Ecto neural progenitor cell (in vitro differentiated cells): ENCODE measurements at places on chromosomes 16 and 17.

DNA sequence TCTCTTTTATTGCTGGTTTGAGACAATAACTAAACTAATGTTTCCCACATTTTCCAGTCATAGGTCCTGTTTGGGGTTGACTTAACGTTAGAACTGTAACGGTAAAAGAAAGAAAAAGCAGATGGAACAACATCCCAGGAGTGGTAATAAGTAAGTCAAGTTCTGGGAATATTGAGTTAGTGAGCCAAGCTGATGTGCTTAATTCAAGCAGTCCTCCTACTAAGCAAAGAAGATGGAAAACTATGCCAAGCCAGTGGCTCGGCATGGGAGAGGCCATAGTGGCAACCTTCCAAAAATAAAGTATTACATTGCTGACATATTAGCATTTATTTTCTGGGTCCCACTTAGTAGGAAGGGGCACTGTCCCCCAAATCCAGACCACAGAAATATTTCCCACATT is 161.7 kb upstream of the CDH5 start:
- DNase-seq = no peak

DNA sequence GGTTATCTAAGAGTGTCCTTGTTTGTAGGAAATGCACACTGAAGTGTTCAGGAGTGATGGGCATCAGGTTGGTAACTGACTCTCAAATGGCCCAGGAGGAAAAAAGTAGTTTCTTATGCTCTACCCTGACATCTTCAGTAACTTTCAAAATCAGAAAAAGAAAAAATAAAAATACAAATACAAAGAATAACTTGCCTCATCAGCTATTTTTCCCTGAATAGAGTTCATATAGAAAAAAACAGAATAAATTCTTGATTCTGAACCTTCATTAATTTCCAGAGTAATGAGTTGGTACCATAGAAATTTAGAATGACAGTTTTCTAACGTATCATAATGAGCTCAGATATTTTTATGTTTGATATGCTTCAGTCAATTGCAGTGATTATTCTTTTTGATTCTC is 27.2 kb upstream of the HYDIN start:
- DNase-seq = no peak

DNA sequence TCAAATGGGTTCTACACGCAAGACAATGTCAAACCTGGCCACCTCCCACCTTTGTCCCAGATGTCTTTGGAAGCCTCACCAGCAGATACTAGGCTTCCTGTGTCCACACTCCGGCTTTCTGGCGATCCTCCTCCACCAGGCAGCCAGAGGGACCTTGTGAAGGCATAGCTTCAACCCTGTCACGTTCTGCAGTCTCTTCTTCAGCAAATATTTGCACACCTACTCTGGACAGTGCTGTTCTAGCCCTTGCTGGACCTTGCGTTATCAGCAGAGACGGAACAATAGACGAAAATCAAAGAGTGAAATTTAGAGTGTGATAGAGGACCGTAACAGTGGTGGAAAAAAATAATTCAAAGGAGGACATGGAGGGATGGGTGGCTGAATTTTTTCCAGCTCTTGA is 38.5 kb upstream of the KIFC3 start:
- DNase-seq = no peak

DNA sequence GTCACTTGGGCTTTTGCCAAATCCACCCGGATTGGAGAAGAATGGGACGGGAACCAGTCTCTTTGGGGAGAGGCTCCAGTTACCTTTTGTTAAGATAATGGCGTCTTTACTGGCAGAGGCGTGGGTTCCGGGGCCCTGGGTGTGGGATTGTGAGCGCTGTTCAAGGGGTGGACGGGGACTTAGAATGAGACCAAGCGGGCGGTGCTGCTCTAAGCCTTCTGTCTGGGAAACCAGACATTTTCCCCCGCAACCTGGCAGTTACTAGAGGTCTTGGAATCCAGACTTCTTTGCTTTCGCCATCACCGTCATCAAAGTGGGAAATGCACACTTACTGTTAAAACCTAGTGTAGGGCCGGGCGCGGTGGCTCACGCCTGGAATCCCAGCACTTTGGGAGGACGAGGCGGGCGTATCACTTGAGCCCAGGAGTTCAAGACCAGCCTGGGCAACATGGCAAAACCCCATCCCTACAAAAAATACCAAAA is 706 bp downstream of the TEN1 start:
- DNase-seq = no peak

DNA sequence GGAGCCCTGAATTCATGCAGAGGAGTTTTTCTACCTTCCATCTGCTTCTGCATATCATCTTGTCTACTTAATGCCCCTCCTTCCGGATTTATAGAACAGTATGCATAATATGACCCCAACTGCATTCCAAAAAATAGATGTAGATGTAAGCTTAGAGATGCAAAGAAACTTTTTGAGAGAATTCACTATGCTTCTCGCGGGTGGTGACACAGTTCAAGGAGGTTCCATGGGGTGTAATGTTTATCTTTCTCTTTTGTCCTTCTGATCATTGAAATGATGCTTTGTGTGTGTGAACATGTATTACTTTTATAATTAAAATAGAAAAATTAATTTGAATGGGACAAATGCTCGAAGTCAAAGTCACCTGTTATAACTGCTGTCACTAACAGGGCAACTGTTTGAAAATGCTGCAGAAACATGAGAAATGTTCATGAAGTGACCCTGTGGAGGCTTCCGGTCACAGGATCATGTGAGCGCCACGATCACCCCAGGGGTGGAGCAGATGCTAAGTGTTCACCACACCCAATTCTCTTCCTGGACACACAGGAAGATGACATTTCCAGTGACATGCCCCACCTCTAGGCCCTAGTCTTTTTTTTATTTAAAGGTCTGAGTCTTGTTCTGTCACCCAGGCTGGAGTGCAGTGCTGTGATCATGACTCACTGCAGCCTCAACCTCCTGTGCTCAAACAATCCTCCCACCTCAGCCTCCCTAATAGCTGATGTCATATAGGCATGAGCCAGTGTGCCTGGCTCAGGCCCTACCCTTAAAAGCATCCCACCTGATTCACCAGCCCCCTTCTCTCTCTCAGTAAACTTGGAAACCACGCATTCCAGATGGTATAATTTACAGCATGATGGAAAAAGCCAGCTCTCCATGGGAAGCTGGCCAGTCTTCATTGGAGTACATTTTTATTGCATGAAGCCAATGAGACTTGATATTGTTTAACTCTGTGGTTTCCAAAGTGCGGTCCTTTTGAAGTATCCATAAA is 21.0 kb upstream of the AGRP start:
- no peak for DNase-seq

- peak; percentile 12 for DNase-seq
These were observed 440.3 kb upstream of the MAF start for GRCh38 chr16:80040814-80041213.

- DNase-seq = no peak
These were observed 24.2 kb downstream of the MYO18A start for GRCh38 chr17:29155966-29156338.

DNA sequence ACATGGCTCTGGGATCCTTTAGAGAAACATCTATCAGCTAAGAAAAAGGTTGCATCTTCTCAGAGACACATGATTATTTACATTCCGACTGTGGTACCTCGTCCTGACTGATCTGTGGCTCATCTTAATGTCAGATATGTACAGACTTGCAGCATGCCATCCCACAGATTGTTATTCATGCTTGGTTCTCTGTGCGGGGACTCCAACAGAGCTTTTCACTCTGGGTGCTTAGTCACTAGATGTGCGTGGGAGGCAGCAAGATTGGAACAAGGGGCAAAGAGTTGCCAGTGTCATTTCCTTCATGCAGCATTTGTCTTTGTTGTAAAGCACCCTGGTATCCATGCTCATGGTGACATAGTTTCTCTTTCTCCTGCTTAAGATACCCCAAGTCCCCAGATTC is 179.1 kb upstream of the CACNG5 start:
- no peak for DNase-seq

GRCh38 chr16:57679767-57680482 is 11.8 kb downstream of the ADGRG3 start:
- DNase-seq = no peak

DNA sequence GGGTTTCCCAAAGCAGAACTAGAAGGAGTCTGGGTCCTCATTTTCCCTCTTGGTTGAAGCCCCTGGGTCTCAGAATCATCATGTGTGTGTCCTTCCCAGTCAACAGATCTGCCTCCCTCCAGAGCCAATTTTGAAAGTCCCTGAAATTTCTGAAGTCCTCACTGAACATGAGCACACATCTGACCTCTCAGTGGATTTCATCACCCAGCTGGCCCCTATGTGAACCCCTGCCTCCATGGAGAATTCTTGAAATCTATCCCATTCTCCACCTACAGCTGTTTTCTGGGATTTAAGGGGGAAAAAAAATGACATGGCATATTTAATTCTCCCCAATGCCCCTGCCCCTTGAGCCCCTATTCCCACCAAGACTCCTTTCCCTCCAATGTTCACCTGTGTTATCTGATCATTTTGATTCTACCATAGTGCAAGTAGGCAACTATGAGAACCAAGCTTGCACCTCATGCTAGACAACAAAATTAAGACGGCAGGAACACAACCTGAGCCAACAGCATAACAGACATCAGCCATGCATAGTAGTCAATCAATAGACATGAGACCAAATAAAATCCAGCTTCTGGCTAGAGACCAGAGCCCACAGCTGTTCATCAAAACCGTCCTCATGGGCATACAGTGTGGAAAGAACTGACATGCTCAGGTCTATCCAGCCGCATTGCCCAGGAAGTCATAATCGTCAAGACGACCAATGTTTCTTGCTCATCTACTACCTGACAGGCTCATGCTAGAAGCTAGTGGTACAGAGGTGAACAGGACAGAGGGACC is 14.9 kb downstream of the SOX9 start:
- DNase-seq = no peak

GRCh38 chr17:83194186-83194561 is 114.8 kb downstream of the METRNL start:
- DNase-seq = no peak

GRCh38 chr17:77592106-77592865 is 366.2 kb upstream of the TNRC6C start:
- DNase-seq = no peak

DNA sequence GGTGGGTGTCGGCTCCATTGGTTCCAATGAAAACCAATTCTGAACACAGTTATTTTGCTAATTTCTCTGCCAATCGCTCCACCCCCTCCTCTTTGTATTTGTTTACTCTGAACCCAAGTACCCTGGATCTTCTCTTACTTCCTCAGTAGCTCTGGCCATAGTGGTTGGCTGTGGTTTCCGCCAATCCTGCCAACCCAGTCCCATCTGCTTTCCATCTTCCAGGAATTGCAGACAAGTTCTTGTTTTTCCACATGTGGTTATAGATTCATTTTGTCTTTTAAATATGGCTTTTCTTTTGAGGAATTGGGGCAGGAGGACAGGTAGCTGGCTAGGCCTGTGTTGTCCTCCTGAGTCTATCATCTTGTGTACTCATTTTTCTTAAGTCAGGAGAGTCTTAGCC is 92.0 kb downstream of the CYLD start:
- DNase-seq = peak; percentile 18

DNA sequence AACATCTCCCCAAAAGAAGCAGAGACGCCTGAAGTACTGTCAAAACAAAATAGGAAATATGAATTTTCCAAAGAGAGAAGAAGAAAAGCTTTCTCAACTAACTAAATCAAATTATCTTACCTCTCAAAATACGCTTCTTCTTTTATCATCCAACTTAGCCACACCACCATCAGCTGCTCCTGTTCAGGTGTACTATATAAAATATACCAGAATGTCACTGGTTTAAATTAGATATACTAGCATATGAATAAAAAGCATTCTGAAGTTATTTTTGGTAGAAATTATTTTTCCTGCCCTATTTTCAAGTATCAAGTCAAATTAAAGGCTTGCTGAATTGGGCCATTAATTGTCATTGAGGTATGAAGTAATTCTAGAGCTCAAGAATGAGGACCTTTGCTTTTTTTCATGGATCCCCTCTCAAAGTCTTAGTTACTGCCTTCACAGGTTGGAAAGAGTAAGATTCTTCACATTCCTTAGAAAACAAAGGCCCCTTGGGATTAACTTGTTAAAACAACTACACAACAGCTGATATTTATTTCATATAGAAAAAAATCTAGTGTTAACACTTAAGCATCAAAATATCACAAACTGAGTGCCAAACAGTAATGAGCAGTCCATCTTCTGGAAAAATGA is 30.1 kb downstream of the INTS2 start:
- DNase-seq = no peak

- DNase-seq = peak; percentile 74
These were observed 578 bp downstream of the PGAP6 start for GRCh38 chr16:381012-381788.

DNA sequence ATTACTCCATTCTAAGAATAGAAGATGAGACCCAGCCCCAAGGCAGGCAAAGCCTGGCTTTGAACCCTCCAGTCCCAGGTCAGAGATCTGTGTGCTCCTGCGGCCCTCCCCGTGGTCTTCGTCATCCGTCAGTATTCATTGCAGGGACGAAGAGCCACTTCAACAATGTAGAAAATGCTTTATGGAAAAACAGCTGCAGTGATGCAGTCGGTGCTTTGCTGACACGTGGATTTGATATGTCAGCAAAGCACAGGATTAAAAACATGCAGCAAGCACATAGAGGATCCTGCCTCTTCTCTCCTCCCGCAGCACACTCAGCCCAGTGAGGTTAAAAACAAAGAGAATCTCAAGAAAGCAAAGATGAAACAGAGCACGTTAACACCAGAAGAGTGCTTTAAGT is 117.1 kb upstream of the AXIN2 start:
- DNase-seq = no peak

GRCh38 chr17:43092901-43093300 is 32.3 kb downstream of the BRCA1 start:
- DNase-seq = no peak

GRCh38 chr16:87042551-87043230 is 274.5 kb downstream of the C16orf95 start:
- DNase-seq = no peak

- DNase-seq = no peak
These were observed 34.4 kb upstream of the PHAF1 start for GRCh38 chr16:67075331-67075730.

GRCh38 chr17:71402661-71403141 is 718.1 kb upstream of the SOX9 start:
- no peak for DNase-seq

GRCh38 chr17:61724777-61725176 is 133.8 kb upstream of the NACA2 start:
- DNase-seq = no peak

DNA sequence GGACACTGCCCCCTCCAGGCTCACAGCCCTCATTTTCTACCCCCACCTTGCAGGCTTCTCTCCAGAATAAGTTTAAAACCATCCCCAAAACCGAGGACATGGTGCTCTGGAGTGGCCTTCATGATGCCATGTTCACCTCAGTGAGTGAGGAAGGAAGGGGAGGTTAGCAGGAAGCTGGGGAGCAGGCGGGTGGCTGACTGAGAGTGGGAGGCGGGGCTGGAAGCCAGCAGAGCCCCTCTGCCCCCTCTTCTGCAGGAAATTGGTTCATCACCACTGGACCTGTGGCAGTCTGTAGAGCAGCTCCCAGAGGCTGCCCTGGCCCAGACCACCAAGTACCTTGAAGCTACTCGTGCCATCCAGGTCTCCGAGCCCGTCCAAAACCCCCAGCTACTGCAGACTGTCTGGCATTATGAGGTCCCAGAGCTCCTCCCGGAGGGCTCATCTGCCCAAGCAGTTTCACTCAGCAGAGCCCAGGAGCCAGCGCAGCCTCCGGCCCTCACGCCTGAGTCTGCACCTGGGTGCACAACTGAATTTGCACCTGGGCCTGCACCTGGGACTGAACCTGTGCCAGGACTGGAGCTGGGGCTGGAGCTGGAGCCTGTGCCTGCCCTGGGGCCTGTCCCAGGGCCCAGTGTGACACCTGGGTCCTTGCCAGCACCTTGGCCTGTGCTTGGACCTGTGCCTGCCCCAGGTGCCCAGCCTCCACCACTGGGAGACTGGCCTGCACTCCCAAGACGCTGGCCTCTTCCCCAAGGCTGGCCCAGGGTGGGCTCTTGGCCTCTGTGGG is 19.0 kb downstream of the C16orf96 start:
- DNase-seq = no peak
